ENCODE measurements at places on chromosomes 6 and 20.

DNA sequence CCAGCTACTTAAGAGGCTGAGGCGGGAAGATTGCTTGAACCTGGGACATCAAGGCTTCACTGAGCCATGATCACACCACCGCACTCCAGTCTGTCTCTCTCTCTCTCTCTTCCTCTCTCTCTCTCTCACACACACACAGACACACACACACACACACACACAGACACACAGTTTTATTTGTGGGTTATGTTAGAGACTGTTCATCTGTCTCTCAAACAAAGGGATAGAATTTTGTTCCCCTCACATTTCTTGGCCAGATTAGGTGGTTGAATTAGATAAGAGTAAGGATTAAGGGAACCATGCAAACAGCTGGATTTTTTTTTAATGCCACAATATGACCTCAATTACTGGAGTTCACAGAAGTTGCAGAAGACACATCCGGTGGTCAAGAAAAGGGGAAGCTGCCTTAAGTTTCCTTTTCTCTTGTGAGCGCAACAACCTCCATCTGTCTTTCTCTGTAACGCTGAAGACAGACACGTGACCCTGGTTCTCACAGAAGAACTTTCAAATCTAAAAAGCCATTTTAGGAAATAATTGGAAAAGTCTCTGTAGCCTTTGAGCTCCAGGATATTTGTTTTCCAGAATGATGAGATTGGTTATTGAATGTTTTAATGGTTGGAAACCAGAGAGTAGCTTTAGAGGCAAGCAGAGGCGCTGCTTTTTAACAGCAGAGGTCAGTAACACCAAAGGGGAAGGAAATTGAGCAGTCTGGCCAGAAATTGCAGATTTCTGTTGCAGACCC, 32.9 kb upstream of the LGSN start:
- peak; percentile 38 for DNase-seq

GRCh38 chr20:44720997-44721784, 6.0 kb downstream of the CCN5 start:
- DNase-seq: peak; percentile 66

GRCh38 chr6:20538131-20538662, 3.9 kb downstream of the CDKAL1 start:
- DNase-seq: no peak

DNA sequence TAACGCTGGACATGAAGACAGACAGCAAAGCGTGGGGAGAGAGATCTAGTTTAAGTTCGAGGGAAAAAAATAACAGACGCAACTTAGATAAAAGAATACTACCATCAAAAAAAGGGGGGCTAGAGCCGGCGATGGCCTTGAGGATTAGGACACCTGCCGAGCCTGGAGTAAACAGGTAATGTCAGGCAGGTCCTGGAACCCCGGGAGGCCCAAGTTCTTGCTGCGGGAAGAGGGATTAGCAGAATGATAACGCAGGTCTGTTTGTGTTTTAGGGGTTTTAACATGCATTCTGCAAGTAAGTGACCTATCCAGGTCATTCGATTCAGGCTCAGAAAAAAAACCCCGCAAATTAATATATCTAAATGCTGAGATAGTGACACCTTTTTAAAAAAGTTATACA, 754 bp upstream of the TMEM170B start:
- no peak for DNase-seq

GRCh38 chr20:703006-703405, 27.4 kb upstream of the SCRT2 start:
- no peak for DNase-seq

DNA sequence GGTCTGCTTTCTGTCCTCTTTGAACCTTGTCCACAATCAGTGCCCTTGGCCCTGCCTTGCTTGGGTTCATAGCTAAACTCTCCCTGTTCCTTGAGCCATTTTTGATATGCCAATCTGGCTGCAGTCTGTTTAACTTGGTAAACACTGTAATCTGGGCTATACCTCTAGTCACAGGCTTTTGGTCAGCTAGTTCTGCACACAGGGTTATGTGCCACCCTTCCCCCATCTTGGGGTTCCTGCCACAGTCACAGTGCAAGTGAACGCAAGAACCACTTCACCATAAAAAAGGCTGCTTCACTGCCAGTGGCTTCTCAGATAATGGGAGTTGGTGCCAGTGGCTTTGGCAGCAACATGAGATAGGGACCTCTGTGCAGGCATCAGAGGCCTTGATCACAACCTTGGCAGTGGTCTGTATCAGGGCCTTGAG, 10.9 kb upstream of the ATRN start:
- no peak for DNase-seq

GRCh38 chr20:33790566-33790965, 20.6 kb upstream of the CHMP4B start:
- no peak for DNase-seq

DNA sequence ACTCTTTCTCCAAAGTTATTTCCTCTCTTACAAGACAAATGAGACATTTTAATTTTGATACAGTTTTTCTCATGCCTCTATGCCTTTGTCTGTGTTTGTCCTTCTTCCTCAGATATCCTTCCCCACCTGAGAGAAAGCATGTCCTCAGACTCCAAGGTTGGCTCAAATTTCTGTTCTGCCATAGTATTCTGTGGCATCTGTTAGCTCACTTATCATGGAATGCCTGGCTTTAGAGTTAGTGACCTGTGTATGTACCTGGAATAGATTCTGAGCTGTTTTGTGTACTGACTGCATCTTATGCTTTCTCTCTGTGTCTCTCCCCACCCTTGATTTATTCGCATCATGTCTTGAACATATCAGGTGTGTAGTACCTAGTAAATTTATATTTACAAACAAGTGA, 90.0 kb downstream of the CENPW start:
- no peak for DNase-seq

DNA sequence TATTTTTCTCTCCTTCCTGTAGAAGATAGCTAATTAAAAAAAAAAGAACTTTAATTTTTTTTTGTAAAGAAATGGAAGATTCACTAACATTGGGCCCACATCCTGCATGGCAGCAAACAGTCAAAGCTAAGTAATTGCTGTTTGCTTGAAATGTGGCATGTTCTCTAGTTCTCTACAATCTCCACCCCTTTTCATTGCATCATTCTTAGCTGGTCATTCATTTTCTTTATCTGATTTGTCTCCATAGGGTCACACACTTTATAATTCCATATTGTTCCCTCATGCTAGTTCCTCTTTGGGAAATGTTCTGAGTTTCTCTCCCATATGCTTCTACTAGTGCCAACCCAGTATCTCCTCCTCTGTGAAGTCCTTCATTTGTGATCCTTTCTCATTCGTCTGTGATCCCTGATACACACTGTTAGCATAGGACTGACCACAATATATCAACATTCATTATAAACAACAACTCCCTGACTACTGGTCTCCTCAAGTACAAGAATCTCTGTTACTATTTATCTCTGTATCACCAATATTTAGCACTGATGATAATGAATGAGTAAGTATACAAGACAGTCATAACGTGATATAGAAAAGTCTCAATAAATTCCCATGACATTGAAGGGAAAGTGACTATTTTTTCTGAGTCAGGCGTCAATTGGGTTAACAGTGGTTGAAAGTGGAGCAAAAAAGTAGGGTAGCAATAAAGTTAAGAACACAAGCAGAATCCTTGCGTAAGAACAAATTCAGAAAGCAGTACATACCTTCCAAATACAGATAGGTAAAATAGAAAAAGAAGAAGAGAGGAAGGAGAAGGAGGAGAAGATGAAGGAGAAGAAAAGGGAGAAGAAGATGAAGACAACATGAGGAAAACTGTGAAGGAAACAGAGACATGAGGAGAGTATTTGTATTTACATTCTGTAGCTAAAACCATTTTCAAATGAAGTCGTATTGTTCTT, 33.2 kb upstream of the MYB start:
- no peak for DNase-seq

GRCh38 chr20:57514273-57514751, 10.6 kb downstream of the CTCFL start:
- DNase-seq: peak; percentile 18

GRCh38 chr20:58597249-58597891, 53.7 kb upstream of the STX16 start:
- DNase-seq: no peak

DNA sequence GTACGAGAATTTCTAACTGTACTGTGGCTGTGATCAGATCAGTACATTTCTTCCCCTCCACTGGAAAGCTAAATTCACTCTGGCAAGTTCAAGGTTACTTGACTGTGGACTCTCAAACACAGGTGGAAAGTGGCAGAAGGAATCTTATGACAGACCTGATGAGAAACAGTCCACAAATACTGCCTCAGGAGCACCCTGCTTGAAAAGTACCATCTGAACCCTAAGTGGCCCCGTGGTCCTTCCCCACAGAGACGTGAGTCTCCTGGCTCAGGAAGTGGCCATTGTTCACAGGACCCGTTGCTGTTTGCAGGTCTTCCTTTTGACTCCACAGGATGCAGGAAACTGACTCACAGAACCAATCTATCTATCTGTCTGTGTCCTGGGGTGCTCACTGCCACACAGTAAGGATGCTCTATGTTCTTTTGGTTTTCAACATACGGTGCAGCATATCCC, 47.5 kb upstream of the NHSL1 start:
- DNase-seq: peak; percentile 65

DNA sequence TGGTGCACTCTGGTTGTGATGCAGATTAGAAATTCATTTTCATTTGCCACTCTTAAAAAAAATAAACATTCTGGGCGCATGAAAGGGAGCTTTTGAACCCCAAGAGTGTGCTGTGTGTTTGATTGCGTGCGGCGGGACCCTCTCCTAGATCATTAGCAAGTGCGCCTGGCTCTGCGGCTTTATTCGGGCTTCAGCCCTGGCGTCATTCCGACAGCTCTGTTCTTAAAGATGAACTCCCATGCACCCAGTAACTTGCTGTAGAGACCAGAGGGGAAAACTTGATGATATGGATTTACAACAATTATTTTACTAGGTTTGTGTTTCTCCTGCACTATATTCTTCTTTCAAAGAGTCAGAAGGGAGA, 48.9 kb upstream of the ARMC2 start:
- no peak for DNase-seq

DNA sequence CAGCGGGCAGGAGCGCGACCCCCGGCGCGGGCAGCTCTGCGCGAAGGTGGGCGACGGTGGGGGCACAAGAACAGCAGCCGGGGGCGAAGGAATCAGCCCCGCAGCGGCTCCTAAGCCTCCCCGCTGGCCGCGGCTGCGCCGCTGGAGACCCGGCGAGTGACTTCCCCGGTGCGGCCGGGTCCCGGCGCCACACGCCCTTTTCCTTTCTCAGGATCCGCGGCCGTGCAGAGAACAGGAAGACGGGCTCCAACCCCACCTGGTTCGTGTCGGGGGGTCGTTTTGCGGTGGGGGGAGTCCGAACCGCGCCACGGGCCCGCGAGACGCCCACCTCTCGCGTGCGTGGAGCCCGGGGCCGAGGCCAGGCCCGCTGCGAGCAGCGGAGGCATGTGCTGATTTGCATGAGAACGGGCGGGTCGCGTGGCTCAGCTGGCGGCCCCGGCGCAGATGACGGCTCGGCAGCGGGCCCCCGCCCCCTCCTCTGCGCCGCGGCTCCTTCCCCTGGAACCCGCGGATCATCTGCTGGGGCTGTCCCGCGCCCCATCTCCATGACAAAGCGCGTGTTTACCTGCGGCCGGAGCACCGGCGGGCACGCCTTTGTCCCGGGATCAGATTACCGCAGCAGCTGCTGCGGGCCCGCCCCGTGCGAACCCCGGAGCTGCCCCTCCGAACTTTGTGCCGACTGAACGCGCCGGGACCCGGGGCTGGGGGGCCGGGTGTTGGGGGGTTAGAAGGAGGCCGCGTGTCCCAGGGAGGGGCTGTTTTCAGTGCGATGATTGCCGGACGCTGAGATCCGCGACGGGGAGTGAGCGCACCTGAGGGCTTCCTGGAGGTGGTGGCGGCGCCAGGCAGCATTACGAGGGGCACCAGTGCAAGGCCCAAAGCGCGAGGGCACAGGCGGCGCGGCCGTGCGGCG, 4.9 kb upstream of the DLL1 start:
- DNase-seq: no peak

GRCh38 chr6:25715794-25716193, 38.7 kb upstream of the SLC17A4 start:
- DNase-seq: no peak

GRCh38 chr20:14193443-14193842, 144.0 kb downstream of the FLRT3 start:
- DNase-seq: no peak

- DNase-seq: no peak
These were observed 103.3 kb downstream of the TNFAIP3 start for GRCh38 chr6:137970368-137970767.

GRCh38 chr6:152100183-152100618, 292.7 kb downstream of the ESR1 start:
- DNase-seq: no peak

- DNase-seq: no peak
These were observed 6.7 kb upstream of the CLIC5 start for GRCh38 chr6:46022106-46022948.

DNA sequence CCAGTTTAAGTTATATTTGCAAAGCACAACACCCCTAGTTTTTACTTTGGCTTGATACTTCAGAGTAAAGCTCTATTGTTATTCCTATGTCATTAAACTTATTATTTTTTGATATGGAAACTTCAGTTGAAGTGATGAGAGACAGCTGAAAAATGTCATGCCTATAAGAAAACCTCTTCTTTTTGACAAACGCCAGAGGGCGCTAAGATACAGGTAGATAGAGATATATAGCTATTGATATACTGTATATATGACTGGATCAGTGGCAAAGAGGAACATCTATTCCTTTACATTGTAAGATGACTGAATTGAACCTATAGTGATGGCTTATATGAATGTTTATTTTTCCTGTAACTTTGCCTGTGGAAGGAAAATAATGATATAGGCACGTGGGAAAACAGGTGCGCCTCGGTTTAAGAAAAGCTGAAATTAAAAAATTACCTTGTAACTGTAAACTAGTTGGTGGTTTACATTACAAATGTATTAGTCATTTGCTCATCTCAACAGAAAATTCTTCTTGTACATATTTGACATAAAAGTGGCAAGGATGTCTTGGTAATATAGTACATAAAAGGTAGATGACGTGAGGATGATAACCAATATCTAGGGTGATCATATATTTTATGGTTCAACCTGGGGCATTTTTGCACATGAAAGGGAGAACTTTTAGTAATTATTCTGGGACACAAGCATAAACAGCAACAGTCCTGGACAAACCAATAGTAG, 74.1 kb downstream of the LAMA4 start:
- peak; percentile 31 for DNase-seq

DNA sequence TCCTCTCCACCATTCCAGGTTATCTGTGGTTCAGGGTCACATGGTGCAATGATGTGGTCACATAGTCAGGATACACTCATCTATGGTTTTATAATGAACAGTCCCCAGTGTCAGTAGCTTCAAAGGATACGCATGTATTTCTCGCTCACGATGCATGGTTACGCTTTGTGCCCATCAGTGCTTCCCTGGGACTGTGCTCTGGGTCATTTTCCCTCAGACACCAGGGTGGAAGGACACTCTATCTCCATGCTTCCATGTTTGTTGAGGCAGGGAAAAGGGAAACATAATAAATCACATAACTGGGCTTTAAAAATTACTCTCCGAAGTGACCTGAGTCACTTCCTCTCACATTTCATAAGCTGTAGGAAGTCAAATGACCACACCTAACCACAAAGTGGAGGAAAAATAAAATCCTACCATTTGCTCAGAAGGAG, 394.8 kb upstream of the NOX3 start:
- DNase-seq: no peak

- DNase-seq: no peak
These were observed 20.5 kb downstream of the COL20A1 start for GRCh38 chr20:63313349-63314014.

Measured in foreskin keratinocyte (primary cell).